GM13976 (cell line): ENCODE measurements at places on chromosomes 5 and 9.

- DNase-seq: no peak
Observed at GRCh38 chr9:81396528-81396927, 292.8 kb downstream of the TLE1 start.

GRCh38 chr5:127001621-127002296, 28.6 kb downstream of the MARCHF3 start:
- DNase-seq: no peak

GRCh38 chr9:105443121-105443520, 4.7 kb upstream of the FSD1L start:
- no peak for DNase-seq

DNA sequence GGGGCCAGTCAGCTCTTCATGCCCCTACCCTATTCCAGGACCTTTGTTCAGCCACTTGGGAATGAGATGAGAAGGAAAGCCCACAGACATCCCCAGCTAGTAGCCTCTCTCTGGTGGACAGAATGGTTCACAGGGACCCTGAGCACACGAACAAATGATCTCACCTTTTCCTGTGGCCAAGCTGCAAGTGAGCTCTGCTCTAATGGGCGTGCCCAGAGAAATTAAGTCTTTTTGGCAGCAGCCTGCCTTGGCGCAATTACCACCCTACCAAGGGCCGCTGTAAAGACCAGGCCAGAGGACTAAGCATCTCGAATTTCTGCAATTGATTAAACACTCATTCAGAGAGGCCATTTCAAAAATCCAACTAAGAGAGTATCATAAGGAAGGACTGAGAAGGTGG, 56.0 kb downstream of the WHRN start:
- DNase-seq: no peak

- no peak for DNase-seq
Observed at GRCh38 chr9:97516111-97516510, 14.6 kb downstream of the TMOD1 start.
